HS-5 (cell line): ENCODE measurements at places on chromosomes 11 and 22.
A peak's percentile ranks its signal among the peaks of the same experiment; 100 is the strongest.

DNA sequence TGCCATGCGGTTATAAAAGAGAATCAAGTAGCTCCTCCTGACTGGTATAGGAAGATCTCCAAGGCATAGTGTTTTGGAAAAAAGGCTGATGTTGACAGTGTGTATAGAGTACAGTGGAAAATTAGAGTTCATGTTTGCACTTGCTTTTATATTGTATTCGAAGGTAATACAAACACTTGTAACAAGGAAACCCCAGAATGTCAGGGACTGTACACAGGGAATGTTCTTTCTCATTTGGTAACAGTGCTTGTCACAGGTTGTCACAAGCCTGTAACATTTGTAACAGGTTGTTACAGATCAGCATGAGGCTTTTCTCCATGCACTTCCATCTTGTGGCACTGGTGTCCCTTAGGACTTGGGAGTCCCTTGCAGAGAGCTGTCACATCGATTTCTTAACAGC is 64.0 kb downstream of the GRK3 start:
- DNase-seq = no peak

- no peak for DNase-seq
These were observed 13.6 kb downstream of the BLID start for GRCh38 chr11:122102426-122102825.

DNA sequence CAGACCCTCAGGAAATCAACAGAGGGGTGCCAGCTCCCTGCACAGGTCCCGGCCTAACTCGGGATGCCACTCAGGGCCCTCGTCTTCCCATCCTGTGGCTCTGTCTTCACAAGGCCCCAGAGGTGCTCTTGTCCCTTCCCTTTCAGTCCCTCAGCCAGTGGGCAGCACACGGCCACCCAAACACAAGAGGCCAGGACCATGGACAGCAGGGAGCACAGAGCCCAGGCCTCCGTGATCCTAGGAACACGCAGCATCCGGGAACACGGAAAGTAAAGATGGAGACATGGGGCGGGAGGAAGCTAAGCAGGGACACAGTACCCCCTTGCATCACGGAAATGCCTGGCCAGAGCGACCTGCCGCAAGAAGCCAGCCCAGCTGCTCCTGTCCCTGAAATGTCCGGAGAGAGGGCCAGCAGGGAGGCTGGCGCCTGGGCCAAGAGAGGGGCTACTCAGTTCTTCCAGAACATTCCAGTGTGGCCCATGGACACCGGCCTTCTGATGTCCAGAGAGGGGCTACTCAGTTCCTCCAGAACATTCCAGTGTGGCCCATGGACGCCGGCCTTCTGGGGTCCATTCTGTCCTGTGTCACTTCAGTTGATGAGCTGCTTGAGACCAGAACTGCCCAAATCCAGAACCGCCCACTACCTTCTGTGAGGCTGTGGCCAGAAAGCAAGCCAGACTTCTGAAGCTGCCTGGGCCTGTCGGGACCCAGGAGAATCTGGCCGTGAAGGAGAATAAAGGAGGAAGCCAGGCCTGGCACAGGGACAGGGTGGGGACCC is 274.0 kb downstream of the BRD1 start:
- DNase-seq = no peak

DNA sequence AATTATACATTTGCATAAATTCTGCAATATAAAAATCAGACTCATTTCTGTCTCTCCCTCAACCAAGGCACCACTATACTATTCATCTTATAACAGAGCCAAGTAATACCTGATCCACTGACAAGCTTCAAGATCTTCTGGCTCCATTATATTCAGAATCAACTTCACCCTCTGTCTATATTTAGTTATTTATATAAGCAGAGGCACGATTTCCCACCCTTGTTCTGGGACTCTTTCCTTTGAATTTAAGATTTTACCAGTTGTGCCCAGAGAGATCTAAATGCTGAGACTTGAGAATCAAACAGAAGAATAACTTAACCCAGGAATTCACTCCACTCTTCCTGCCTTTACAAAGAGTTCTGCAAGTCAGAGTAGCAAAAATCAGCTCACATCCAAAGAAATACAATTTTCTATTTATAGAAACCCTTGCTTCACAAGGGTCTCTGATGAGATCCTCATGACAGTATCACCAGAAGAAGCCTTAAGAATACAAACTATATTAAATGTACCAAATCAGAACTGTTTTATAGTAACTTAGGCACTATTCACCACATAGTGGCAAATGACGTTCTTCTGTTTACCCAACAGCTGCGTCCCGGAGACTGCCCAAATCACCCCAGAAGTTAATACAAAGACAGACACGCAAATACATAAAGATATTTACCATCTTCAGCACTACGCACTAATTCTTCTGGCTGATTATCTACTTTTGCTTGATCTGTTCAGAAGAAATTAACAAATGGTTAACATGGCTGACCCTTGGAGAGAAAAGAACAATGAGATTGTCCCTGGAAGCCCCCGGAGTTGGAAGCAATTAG is 32.3 kb upstream of the CCDC89 start:
- DNase-seq = no peak

DNA sequence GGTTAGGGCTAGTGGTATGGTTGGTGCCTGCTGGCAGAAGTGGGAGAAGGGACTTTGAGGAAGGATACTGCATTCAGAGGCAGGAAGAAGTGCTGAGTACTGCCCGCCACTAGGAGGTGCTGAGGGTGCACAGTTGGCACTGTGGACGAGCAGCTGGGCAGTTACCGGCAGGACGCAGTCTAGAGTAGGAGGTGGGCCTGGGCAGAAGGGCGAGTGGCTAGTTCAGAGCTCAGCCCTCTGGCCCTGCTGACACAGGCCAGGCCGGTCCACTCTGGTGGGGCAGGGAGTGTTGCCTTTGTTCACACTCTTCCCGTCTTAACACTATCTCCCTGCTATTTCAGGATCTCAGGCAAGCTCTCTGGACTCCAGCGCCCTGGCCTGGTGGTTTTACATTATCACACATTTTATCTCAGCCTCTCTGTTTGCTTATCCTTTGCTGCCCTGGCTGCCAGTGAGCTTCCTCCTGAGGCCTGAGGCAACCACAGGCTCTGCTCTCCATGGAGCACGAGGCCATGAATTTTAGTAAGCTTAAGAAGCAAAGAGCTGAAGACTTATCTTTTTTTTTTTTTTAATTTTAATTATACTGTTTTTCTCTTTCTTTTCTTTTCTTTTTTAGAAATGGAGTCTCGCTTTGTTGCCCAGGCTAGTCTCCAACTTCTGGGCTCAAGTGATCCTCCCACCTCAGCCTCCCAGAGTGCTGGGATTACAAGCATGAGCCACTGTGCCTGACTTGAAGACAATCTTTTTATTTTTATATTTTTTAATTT is 26.9 kb downstream of the SNAP29 start:
- no peak for DNase-seq

- DNase-seq = no peak
These were observed 2.5 kb downstream of the RAB36 start for GRCh38 chr22:23147617-23148387.

DNA sequence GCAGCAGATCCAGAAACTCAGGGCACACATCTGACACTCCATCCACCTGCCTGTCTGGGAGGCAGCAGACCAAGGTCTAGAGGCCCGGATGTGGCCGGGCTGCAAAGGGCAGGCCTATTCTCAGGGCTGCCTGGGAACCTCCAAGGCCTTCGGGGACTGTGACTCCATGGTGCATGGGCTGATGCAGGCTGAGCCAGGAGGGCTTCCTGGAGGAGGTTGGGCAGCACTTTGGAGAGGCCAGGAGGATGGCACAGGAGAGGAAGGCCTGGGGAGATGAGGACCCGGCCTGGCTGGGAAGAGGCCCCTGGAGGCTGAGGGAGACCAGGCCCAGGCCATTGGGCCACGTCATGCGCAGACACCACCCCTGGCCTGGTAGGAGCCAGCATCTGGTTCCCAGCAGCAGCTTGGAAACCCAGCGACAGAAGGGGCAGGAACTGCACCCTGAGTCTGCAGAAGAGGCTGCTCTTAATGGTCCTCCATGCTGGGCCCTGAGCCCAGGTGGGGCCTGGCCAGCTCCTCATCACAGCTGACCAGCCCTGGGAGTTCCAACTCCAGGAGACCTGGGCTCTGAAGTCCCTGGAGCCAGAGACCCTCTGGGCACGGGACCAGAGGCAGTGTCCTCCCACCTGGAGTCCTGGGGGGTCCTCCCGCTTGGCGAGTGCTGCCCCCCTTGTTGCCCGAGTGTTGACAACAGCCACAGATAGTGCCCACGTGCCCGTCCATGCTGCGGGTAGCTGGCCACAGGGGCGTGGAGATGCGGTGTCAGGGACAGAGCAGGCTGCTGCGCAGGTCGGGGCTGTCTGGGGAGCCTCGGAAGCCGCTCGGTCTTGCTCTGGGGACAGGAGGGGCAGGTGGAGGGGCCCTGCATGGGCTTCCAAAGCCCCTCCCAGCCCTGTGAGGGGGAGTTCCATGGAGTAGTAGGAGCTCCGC is 5.5 kb downstream of the PHLDA2 start:
- no peak for DNase-seq

- DNase-seq = no peak
These were observed 170.3 kb upstream of the ZBED5 start for GRCh38 chr11:11028017-11028692.

GRCh38 chr11:43942662-43943371 is 380 bp downstream of the C11orf96 start:
- DNase-seq = no peak

DNA sequence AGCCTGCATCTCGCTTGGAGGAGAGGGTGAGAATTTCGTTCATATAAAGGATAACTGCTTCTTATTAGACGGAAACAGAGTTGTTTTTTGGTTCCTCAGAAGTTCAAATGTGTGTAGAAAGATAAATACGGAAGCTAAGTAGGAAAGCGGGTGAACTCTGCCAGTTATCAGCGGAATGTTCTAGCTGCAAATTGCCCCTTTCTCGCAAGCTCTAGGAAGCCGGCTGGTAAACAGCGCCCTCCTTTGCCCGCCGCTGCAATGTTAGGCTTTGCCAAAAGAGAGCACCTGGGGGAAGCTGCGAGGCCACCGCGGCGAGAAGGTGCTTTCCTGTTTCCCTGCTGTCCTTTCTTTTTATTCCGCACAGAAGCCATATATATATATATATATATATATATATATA is 67.0 kb downstream of the IGLL5 start:
- DNase-seq = no peak

DNA sequence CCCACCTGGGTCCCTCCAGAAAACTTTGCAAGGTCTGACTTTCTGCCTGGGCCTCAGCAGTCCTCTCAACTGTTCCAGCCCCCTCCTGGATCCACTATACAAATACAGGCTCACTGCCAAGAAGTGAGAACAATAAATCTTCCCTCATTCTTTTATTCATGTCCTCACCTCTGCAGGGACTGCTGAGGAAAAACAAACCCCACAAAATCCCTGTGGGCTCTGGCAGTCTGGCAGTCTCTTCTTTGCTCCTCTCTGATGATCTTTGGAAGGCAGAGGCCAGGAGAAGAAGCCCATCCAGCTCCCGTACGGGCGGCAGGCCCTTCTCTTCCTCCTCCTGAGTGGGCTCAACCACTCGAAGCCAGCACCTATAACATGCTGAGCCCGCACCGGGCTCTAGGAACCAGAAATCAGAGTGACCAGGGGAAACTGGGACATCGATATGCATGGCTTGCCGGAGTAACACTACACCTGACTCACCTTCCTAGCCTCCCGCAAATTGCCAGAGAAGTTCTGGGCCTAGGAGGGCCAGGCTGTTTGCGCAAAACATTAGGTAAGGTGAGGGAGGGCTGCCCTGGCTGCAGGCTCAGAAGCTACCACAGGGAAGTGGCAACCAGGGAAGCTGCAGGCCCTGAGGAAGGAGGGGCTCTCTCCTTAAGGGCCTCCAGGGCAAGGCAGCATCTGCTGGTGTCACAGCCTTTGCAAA is 24.2 kb downstream of the TMPRSS5 start:
- no peak for DNase-seq

- no peak for DNase-seq
These were observed at the start of gene CDC42BPG for GRCh38 chr11:64844330-64845128. Gene CDC42BPG (minus strand): TSS chr11:64844653. CDS start chr11:64844569, 84 bp downstream.

DNA sequence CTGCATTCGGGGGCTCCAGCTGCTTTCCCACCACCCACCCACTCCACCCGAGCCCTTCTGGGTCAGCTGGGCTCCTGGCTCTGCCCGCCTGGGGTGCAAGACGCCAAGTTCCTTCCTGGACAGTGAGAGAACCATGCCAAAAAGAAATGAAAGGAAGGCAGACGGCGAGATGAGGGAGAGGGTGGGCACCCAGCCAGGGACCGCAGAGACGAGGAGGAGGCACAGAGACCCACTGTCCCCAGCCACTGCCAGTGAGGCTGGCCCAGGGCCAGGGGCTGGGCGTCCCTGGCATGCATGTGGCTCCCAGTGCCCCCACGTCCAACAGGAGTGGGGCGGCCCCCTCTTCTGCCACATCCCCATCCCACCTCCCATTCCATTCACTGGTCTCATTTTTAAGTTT is 10.8 kb upstream of the CD81 start:
- DNase-seq = no peak

DNA sequence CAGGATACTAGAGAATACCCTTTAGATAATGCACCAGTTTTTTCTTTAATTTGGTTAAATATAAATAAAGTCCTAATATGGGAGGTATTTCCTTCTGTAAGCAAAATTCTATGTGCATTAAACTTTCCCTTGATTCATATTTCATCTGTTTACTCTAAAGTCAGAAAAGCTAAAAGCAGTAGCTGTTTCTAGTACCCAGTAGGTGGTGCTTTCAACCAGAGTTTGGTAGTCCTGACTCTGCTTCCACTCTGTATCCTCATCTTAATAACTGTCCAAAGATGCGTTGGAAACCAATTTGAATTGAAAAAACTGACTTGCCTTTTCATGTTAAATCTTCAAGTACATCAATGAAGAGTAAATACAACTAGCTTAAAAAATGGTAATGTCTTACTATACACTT is 1065.2 kb downstream of the JRKL start:
- DNase-seq = no peak

GRCh38 chr11:35536470-35536869 is 11.1 kb upstream of the PAMR1 start:
- DNase-seq = no peak

DNA sequence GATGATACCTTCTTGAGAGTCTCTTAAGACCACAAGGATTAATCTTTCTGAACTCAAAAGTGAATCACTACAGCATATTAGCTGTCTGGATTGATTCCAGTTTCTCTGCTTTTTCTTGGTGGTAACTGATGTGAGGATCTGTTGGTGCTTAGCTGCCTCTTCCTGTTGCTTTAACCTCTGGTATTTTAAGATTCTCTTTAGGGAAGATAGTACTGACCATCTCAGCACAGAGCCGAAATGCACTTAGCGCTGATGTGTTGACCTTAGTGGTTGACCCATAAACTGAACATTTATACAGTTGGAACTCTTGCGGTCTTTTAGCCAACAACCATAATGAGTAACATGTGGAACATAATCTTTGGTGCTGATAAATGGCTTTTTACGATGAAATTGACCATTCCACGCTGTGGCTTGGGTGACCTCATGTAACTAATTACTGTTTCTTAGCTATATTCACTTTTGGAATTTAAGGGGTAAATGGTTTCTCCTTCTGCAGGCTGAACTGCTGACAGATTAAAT is 33.7 kb downstream of the APLP2 start:
- peak; percentile 90 for DNase-seq
